Stimulated activated CD8-positive, alpha-beta memory T cell treated with anti-CD3 and anti-CD28 coated beads, Interleukin-2, amount 100 ng/mL, for 48 hours (primary cell): ENCODE measurements at places on chromosomes 2 and 18.

GRCh38 chr2:240538031-240538780 is 19.6 kb downstream of the ANKMY1 start:
- no peak for DNase-seq

DNA sequence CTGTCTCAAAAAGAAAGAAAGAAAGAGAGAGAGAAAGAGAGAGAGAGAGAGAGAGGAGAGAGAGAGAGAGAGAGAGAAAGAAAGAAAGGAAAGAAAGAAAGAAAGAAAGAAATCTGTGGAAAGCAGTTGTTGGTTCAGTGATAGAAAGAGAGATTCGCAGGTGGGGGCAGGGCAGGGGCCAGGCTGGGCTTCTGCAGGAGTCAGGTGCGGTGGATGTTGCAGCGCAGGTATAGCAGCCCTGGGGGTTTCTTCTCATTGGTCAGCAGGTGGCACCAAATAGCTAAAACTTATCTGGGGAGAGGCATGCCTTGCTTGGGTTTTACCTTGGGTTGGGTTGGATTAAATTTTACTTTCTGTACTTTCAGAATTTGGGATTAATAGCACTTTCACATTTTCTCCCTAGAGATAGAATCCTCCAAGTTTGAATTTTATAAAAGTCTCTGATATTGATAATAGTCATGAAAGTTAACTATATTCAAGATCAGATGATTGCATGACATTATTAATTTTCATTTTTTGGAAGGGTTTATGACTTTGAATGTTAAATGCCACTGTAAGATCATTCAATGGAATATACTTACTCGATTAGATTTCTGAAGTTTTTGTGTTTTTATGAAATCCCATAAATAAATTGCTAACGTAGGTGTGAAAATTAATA is 66.6 kb downstream of the SPTBN1 start:
- peak; percentile 29 for DNase-seq

DNA sequence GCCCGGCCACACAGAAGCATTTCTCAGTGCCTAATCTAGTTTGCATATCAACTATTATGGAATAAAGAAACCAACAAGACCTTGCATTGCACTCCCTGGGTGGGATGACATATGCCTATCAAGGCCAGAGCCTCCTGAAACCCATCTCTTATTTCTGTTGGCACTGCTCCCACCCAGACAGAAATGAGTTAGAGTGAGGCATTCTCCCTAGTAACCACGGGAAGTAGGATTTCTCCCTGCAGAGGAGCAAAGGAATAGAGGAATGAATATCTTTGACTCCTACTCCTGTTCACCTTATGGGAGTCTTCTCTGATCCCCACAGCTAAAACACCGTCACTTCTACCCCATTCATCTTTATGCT is 24.2 kb upstream of the SCYGR1 start:
- DNase-seq, result no peak

DNA sequence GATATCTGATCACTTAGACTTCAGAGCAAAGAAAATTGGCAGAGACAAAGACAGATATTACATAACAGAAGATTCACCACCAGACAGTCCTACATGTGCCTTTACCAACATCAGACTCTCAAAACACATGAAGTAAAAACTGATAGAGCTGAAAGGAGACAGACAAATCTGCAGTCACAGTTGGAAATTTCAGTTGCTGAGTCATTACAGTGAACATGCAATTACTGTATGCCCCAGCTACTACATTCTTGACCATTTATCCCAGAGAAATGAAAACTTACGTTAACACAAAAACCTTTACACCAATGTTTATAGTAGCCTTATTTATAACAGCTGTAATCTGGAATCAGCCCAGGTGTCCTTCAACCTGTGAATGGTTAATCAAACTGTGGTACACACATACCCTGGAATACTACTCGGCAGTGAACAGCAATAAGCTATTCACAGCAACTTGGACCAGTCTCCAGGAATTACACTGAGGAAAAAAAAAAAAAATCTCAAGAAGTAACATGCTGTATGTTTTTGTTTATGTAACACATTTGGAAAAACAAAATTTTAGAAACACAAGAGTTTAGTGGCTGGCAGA is 7.5 kb upstream of the SCLY start:
- no peak for DNase-seq

DNA sequence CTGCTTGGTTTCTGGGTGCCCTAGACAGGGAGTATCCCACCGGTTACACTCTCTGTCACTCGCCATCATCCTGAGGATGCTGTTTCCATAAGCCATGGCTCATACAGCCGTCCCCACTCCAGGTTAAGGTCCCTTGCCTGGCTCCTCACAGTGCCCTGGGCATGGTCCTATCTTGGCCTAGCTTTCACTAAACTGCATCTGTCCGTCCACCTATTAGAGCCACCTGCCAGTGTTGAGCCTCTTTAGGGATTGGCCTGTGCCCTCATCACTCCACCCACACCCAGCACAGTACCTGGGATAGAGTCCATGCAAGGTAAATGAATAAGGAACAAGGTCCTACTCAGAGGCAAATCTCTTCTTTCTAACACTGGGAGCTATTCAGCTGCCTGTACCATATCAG is 320.1 kb downstream of the GBX2 start:
- DNase-seq, result no peak

DNA sequence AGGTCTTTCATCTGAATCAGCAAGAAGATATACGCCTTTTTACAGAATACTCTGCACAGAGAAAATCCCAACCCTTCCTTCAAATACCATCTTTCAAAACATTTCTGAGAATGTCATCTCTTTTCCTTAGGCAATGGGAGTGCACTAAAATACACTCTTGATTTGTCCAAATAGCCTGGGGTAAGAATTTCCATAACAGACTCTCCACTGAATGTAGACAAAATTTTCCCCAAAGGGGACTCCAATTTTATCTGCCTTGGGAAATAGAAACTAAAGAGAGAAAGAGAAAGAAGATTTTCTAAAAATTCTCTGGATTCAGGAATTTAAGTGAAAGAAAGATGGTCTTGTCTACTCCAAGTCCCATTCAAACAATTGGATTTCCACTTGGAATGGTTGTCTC is 394.5 kb upstream of the CHAC2 start:
- no peak for DNase-seq

- DNase-seq, result no peak
Measured at GRCh38 chr2:208686665-208687064, 280.1 kb downstream of the PTH2R start.

GRCh38 chr2:12428324-12428723 is 288.4 kb upstream of the TRIB2 start:
- DNase-seq, result no peak

GRCh38 chr2:209773377-209773776 is 1.7 kb downstream of the UNC80 start:
- no peak for DNase-seq

- DNase-seq, result no peak
Measured at GRCh38 chr2:205730701-205731582, 48.6 kb downstream of the NRP2 start.

DNA sequence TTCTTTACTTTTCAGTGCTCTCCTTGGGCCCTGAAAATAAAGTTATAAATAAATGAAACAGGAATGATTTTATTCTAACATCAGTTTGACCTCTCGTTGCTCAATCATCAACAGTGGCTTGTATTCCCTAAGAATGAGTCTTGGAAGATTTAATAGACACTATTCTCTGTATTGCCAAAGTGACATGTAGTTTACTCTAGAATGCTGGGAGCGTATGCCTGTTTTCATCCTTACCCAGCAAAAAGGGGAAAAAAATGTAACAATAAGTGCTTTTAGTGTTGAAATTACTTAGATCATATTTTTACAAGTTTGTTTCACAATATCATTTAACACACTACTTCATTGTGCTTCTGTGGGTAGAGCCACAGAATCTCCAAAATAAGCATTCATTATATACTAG is 240.6 kb upstream of the CWC22 start:
- DNase-seq, result no peak

DNA sequence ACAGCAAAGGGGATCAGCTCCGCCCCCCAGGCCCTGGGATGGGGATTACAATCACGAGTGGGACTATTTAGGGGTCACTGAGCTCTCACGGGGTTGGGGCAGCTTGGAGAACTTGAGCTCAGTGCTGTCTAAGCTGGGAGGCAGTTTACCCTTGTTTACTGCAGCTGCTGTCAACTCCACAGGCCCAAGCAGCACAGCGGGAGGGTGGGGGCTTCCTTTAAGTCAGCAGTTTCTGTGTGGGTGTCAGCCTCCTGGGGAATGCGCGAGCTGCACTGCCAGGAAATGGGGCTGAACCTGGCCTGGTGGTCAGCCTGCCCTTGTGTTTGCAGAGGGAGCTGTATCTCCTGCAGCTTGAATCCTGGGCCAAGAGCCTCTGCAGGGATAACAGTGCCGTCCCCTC is 29.8 kb downstream of the TOGARAM2 start:
- no peak for DNase-seq
